Left cardiac atrium (tissue), 4 donors: ENCODE measurements at places on chromosomes 3 and 15. TPM values are rescaled to one million over a fixed set of nuclear protein-coding genes. Genes with fewer than 3 reads are reported as not detected.

Gene HACD2
- total RNA-seq, result 34.6 TPM

DNA sequence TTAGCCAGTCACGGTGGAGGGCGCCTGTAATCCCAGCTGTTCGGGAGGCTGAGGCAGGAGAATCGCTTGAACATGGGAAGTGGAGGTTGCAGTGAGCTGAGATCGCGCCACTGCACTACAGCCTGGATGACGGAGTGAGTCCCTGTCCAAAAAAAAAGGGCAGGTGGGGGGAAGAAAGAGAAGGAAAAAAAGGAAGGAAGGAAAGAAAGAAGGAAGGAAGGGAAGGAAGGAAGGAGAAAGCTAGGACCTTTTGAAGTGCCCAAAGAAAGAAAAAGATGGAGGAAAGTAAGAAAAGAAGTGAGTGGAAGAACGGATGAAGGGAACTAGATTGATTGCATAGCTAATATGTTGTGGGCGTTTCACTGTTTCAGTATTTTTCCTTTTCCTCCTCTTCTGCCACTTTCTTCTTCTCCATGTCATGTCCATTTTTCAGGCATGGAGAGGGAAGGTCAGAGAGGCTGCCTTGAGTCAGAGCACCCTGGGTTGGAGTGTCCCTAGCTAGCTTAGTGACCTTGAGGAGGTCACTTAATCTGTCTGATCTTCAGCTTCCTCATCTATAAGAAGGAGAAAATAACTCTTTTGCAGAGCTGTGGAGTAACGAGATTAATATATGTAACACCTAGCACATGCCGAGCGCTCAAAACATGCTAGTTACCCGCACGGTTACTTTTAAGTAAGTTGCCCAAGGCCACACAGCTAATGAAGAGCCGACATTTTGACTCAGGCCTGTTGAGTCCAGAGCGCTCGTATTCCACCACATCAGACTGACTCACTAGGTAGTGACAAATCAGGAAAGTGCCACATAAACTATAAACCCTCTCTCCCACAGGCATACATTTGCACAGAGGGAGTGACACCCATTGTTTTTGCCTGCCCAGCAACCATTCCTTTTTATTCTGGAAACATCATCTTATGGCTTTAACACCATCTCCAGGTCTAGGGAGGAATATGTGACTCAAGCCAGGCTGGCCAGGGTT is 42.2 kb downstream of the BHLHE40 start:
- DNase-seq, result no peak

- DNase-seq, result no peak
Measured at GRCh38 chr15:55513152-55513551, 5.1 kb upstream of the DNAAF4 start.

DNA sequence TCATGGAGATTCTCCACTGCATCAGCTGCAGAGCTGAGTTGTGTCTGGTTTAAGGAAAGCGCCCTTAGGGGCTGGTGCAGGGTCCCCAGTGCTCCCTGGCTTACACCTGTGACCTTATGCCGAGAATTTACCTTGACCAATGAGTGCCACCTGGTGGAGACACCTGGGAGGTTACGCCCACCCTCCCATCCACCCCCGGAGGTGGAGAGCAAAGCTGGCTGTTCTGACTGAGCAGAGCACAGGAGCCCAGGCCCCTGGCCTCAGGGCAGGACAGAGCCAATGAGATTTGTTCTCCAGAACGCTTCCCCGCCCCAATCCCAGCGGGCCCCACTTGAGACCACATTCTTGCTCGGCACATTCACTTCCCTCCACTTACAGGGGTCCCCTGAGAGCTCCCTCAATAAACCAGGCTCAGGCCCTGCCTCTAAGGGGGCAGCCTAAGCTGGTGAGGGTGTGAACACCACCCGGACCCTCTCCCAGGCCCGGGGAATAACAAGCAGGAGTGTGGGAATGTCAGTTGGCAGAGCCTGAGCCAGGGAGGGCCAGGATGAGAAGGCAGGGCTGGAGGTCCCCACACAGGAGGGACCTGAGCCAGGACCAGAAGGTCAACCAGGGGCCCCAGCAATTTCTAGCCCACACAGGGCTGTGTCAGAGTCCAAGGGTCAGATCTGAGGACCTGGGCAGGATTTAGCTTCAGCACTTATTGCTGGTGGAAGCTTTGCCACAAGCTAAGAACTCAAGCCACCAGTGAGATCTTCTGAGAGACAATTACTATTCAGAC is 117.1 kb downstream of the TPRA1 start:
- no peak for DNase-seq

Gene CD80
- total RNA-seq, result 0.21 TPM

DNA sequence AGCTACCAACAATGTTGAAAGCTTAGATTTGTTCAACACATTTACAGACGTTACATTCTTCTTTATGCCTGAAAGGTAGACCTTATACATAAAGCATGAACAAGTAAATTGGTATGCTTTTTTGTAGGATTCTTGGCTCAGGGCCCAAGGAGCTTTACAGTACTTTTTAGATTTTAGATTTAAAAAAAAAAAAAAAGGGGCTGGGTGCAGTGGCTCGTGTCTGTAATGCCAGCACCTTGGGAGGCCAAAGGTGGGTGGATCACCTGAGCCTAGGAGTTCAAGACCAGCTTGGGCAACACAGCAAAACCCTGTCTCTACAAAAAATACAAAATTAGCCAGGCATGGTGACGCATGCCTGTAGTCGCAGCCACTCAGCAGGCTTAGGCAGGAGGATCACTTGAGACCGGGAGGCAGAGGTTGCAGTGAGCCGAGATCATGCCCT is 39.7 kb downstream of the MEF2A start:
- no peak for DNase-seq

DNA sequence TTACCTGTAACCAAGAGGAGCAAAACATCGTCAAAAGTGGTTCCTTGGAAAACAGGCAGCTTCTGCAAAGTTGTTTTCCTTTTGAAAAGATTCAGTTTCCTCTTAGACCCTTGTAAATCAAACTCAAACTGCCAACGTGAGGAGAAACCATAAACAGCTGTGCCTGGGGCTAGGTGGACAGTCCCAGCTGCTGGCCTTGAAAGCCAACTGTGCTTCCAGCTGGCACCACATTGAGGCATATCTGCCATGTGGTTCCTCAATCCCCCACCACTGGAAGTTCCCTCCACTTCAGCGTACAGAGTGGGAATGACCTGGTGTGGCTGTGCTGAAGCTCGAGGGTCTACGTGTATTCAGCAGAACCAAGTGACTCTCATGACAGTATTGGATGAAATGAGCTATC is 40.9 kb downstream of the HRH1 start:
- no peak for DNase-seq

- DNase-seq, result no peak
Measured at GRCh38 chr3:178386401-178386800, 149.8 kb upstream of the KCNMB2 start.
